ENCODE measurements at places on chromosomes 7 and 10.

DNA sequence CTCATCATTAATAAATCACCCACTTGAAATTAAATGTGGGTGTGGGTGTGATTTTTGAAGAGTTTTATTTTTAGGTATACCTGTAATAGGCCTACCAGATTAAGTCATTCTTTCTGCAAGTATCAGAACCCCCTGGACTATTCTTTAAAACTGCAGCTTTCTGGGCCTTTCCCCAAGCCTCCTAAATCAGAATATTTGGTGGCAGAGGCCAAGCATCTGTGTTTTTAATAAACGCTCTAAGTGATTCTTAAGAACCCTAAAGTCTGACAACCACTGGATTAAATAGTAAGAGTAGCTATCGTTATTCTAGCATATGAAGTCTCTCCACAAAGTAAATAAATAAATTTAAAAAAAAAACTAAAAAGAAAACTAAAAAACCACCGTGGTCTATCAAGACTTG is 703.0 kb upstream of the NRP1 start:
- H3K27me3 ChIP-seq = peaks cover 13% of the 10 kb centered on the region
- H3K36me3 ChIP-seq = no peaks in the 10 kb centered on the region
- no peak overlapping the region for H3K4me3 ChIP-seq
- H3K4me1 ChIP-seq = no peaks in the 10 kb centered on the region
- H3K27ac ChIP-seq = no peak overlapping the region

DNA sequence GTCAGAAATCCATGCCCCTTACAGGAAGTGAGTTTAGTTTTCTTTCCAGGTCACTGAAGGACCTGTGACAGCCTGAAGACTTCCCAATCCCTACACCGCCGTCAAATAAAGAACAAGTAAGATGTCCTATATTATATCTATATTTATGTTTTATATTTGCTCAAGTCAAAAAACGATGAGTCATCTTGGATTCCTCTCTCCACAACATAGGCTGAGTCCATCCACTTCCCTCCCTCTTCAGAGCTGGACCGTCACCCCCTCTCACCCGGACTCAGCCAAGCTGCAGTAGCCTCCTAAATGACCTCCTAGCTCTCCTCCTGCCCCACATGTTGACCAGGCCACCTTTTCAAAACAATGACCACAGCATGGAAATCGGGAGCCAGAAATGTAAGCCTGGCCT is 53.5 kb downstream of the GLI3 start:
- no peak overlapping the region for H3K27ac ChIP-seq
- peaks cover 2% of the 10 kb centered on the region for H3K36me3 ChIP-seq
- H3K27me3 ChIP-seq = no peaks in the 10 kb centered on the region
- no peaks in the 10 kb centered on the region for H3K4me1 ChIP-seq
- no peak overlapping the region for H3K4me3 ChIP-seq

DNA sequence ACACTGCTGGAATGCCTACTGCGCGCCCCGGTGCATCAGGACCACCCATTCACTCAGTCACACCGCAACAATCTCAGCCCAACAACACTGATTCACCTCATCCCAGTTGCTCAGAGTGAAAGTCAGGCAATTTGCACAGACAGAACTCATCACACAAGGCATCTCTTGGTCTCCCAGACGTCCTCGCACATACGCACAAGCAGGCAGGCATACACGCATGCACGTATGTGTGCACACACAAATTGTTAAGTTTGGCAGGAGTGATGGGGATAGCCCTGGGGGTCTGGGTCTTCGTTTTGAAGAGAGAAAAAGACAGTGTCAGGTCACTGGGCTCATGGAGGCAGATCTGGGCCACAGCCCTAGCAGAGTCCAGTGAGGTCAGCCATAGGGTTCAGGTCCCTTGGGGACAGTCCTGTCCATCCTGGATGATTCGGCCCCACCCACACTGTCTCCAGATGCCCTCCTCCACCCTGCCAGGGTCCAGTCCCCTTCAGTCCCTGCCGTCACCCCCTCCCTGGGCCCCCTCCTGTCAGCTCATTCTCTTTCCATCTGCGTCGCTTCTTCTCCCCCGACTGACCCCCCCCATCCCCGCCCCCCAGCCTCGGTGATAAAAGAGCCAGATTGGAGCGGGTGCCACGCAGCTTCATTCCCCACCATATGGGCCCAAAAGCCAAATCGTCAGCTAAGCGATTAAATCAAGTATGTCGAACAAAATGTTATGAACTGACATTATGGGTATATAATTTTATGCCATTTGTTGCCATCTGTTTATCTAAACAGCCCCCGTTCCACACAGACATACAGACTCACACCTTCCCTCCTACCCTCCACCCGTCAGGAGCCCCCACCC is 48.5 kb upstream of the SLF2 start:
- DNase-seq = no peak
- peaks cover 81% of the 10 kb centered on the region for H3K27me3 ChIP-seq
- H3K36me3 ChIP-seq = peaks cover 10% of the 10 kb centered on the region
- peaks cover 9% of the 10 kb centered on the region for H3K4me1 ChIP-seq
- no peak overlapping the region for H3K4me3 ChIP-seq

DNA sequence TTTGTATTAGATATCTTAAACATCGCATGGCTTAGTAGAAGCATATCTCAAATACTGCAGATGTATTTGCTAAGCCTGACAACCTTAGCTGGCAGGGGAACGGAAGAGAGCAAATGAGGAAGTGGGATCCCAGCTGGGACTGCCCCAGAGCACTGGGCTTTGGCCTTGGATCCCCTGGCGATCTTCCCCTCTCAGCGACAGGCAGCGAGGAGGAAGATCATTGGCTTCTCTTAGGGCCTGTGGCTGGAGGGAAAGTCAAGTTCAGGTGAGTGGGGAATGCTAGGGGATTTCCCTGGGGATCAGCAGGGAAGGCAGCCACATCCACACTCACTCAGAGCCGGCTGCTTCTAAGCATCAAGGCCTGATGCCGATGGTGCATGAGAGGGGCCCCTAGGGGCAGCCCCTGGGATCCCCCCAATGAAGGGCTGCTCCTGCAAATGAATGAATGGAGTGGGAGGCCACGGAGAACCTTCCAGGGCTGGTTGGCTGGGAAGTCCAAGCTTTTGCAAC is 42.0 kb downstream of the LYZL2 start:
- H3K27me3 ChIP-seq = no peaks in the 10 kb centered on the region
- H3K4me1 ChIP-seq = peaks cover 7% of the 10 kb centered on the region
- H3K4me3 ChIP-seq = no peak overlapping the region
- H3K27ac ChIP-seq = no peak overlapping the region
- no peaks in the 10 kb centered on the region for H3K36me3 ChIP-seq

Measured in T-helper 17 cell (primary cell).